ENCODE measurements at places on chromosomes 7 and 10.

GRCh38 chr7:29443552-29443951 lies 120.1 kb upstream of the PRR15 start:
- no peaks in the 10 kb centered on the region for H3K4me1 ChIP-seq
- H3K27me3 ChIP-seq, result no peaks in the 10 kb centered on the region
- no peak for DNase-seq

DNA sequence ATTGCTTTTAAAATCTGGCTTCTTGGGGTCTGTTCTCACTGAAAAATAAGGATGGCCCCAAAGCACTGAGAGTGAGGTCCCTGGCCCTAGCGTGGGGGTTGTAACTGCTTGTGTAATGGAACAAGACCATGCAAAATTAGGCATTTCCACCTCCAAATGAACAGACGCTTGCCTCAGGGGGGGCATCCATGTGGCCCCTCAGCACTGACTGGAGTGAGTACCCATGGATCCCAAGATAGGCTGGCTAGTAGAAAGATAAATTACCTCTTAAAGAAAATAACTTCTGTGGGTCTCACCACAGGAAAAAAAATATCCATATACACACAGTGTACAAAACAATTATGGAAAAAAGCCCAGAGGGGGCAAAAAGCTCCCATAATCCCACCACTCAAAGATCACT lies 15.2 kb upstream of the CPA1 start:
- no peaks in the 10 kb centered on the region for H3K27me3 ChIP-seq
- H3K4me3 ChIP-seq, result no peak overlapping the region
- no peaks in the 10 kb centered on the region for H3K36me3 ChIP-seq
- H3K4me1 ChIP-seq, result peaks cover 6% of the 10 kb centered on the region

GRCh38 chr7:132275416-132276233 lies 300.6 kb downstream of the PLXNA4 start:
- no peak overlapping the region for H3K4me3 ChIP-seq
- H3K27ac ChIP-seq, result no peak overlapping the region
- no peak for DNase-seq
- no peaks in the 10 kb centered on the region for H3K4me1 ChIP-seq

DNA sequence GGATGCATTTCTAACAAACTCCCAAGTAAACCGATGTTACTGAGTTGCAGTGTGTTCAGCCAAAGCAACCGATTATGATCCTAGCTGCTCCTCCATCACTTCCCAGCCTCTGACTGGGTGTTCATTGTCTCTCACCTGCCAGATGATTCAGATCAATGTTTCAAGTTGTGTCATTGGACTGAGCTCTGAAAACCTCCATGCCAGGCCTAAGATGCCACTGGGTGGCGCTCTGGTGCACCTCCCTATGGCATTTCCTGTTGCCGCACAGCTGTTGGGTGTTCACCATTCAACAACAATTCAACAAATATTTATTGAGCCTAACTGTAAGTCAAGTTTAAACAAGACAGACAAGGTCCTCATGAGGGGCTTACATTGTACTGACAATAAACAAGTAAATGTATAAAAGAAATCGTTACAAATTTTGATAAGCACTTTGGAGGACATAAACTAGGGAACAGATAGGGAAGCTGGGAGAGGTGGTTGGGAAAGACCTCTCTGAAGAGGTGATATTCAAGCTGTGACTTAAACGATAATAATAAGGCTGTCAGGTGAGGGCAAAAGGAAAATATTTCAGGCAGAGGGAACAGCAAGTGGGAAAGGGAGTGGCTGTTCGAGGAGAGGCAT lies 22.8 kb downstream of the RGR start:
- DNase-seq, result peak; percentile 67
- H3K4me1 ChIP-seq, result peaks cover 14% of the 10 kb centered on the region
- no peaks in the 10 kb centered on the region for H3K36me3 ChIP-seq

DNA sequence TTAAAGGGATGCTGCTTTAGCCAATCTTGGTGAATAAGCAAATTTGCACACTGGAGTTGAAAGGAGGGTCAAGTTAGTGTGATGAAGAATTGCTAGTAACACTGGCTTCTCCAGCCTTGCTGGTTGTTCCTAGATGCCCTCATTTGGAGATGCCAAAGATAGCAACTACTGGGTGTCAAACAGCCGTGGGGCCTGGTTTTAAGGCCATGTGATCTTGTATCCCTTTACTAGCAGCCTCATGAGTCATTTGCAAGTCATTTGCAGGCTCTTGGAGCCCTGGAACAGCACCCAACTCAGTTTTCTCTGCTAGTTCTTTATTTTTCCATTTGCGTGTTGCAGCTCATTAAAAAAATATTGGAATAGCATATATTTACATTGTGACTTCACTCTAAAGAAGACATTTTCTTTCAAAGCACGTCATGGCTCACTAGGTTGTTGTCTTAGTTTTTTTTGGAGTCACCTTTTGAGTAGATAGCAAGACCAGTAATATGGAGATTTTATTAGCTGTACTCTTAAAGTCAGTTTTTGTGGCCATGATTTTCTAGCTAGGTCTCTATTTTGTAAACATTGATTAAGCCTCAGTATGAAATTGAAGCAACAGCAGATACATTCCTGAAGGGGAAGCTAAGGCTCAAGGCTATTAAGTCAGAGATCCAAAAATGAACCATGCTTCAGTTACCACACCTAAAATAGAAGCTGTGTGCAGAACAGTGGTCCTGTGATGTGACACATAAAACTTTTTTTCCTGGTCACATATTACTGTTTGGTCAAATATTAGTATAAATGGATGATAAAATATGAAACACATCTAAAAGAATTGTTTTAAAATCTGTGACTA lies 1.3 kb downstream of the LSMEM1 start:
- no peak overlapping the region for H3K4me3 ChIP-seq
- no peak overlapping the region for H3K27ac ChIP-seq
- H3K4me1 ChIP-seq, result peaks cover 31% of the 10 kb centered on the region
- no peak for DNase-seq

DNA sequence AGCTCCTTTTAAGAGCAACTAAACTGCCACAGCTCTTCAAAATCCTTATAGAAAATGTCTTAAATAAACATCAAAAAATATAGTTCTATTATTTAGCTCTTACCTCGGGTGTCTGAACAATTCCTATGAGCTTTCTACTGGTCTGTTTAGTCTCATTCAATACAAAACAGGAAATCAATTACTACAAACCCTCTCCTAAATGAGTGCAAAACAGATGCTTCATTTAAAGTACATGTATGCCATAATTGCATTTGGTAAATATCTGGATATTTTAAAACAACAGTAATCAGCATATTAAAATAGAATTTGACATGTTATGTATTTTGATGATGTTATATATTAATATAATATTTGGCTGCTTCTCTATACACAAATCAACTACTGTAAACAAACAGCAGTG lies 38.5 kb upstream of the MTPN start:
- no peak overlapping the region for H3K4me3 ChIP-seq
- no peaks in the 10 kb centered on the region for H3K36me3 ChIP-seq
- H3K27me3 ChIP-seq, result no peaks in the 10 kb centered on the region
- no peak overlapping the region for H3K27ac ChIP-seq
- H3K4me1 ChIP-seq, result no peaks in the 10 kb centered on the region

- H3K27ac ChIP-seq, result no peak overlapping the region
- DNase-seq, result no peak
- no peaks in the 10 kb centered on the region for H3K27me3 ChIP-seq
Observed at GRCh38 chr7:117621075-117621618, 141.3 kb downstream of the CFTR start.

GRCh38 chr10:8531116-8531515 lies 476.6 kb downstream of the GATA3 start:
- no peaks in the 10 kb centered on the region for H3K36me3 ChIP-seq
- no peak overlapping the region for H3K4me3 ChIP-seq
- DNase-seq, result no peak

DNA sequence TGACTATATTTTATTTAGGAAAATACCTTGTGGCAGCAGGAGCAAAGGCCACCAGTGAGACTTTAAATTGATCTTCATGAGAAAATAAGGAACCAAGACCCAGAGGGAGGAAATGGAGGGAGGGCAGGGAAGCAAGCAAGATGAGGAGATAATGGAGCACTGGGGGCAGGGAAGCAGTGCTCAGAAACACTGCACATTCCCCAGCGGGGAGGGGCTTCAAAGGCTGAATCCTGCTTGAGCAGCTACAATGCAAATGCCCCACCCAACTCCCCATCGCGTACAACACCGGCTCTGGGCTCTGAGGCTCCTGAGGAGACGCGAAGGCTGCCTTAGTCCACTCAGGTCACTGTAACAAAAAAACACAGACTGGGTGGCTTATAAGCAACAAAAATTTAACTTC lies 503.8 kb downstream of the GRID1 start:
- DNase-seq, result no peak
- H3K27ac ChIP-seq, result no peak overlapping the region
- no peaks in the 10 kb centered on the region for H3K27me3 ChIP-seq
- H3K4me3 ChIP-seq, result no peak overlapping the region
- no peaks in the 10 kb centered on the region for H3K36me3 ChIP-seq

- no peaks in the 10 kb centered on the region for H3K36me3 ChIP-seq
- H3K27me3 ChIP-seq, result peaks cover 2% of the 10 kb centered on the region
- H3K4me1 ChIP-seq, result peaks cover 30% of the 10 kb centered on the region
- no peak for DNase-seq
Observed at GRCh38 chr10:100341953-100342626, 4.9 kb upstream of the SCD start.

- H3K27ac ChIP-seq, result no peak within 1 kb of the TSS
- peaks cover 100% of the 10 kb centered on the region for H3K27me3 ChIP-seq
- peak within 1 kb of the TSS; percentile 28 for H3K4me3 ChIP-seq
Observed at GRCh38 chr7:122304319-122304975, at the start of gene FEZF1. FEZF1 (minus strand) TSS chr7:122304750; CDS start chr7:122304437, 313 bp downstream.

DNA sequence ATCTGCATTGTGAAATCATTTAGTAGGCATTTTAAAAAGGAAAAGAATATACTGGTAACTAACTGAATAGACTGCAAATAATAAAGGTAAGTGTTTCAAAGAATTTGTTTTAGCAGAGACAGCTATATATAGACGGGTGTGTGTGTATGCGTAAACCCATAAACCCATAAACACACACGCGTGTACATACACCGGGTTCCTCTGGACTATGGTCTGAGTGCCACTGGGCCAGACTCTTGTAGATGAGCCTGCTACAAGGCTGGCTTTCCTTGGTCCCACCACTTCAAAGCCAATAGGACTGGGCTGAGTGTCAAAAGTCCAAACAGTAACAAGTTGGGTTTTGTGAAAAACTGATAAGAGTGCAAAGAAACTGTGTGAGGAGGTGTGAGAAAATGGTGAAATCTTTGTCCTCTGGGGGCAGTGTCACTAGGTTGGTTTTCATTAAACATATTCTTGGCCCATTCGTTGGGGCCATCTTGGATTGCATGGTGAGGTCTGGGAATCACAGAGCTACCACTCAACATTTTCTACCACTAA lies 39.8 kb downstream of the GNA12 start:
- no peak overlapping the region for H3K27ac ChIP-seq
- H3K4me1 ChIP-seq, result peaks cover 44% of the 10 kb centered on the region
- no peak for DNase-seq

- H3K27ac ChIP-seq, result no peak overlapping the region
- H3K36me3 ChIP-seq, result peaks cover 78% of the 10 kb centered on the region
- DNase-seq, result no peak
- H3K4me1 ChIP-seq, result peaks cover 16% of the 10 kb centered on the region
- H3K27me3 ChIP-seq, result no peaks in the 10 kb centered on the region
Observed at GRCh38 chr7:5647816-5648215, 133.6 kb downstream of the RNF216 start.

- DNase-seq, result no peak
- H3K4me3 ChIP-seq, result no peak overlapping the region
- peak overlapping the region; percentile 47 for H3K27ac ChIP-seq
- H3K4me1 ChIP-seq, result peaks cover 63% of the 10 kb centered on the region
- peaks cover 5% of the 10 kb centered on the region for H3K36me3 ChIP-seq
- H3K27me3 ChIP-seq, result no peaks in the 10 kb centered on the region
Observed at GRCh38 chr10:102785818-102786217, 42.1 kb downstream of the WBP1L start.

- H3K4me1 ChIP-seq, result peaks cover 11% of the 10 kb centered on the region
- no peak overlapping the region for H3K27ac ChIP-seq
- H3K36me3 ChIP-seq, result no peaks in the 10 kb centered on the region
- no peaks in the 10 kb centered on the region for H3K27me3 ChIP-seq
Observed at GRCh38 chr10:14688606-14689005, 86.1 kb downstream of the FAM107B start.

DNA sequence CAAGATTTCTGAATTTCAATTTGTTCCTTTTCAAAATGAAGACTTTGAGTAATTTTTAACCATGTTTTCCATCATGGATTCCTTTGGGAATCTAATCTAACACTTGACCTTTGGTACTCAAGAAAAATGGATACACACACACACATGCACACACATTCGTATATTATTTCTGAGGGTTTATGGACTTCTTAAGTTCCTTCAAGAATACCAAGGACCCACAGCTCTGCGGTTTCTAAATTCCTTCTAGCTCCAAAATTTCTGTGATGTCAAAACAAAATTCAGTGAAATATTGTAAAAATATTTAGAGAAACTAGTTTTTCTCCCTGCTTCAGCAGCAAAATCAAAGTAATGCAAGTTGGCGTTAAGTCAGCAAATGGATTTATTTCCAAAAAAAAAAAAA lies 98.3 kb upstream of the FAM13C start:
- no peaks in the 10 kb centered on the region for H3K27me3 ChIP-seq
- no peaks in the 10 kb centered on the region for H3K36me3 ChIP-seq
- no peak overlapping the region for H3K4me3 ChIP-seq
- no peaks in the 10 kb centered on the region for H3K4me1 ChIP-seq
- no peak overlapping the region for H3K27ac ChIP-seq

GRCh38 chr7:130273081-130273932 lies 6.6 kb downstream of the CPA2 start:
- DNase-seq, result no peak
- H3K27ac ChIP-seq, result no peak overlapping the region
- peak overlapping the region; percentile 31 for H3K4me3 ChIP-seq
- H3K36me3 ChIP-seq, result no peaks in the 10 kb centered on the region
- peaks cover 11% of the 10 kb centered on the region for H3K4me1 ChIP-seq
- peaks cover 3% of the 10 kb centered on the region for H3K27me3 ChIP-seq

DNA sequence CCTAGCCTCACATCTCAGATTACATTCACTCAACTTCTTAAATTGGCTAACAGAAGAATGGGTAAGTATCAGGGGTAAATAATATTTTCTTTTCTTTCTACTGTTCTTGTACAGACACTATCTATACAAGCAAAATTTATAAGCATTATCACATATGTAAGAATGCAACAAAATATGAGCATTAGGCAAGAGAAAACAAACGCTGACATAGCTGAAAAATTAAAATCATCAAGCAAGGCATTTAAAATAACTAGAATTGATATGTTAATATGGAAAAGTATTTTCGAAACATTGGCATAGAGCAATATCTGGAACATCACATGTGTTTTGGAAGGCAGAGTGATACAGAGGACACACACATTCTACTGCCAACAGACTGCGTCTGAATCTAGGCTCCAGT lies 1175.3 kb upstream of the LRRN3 start:
- no peaks in the 10 kb centered on the region for H3K36me3 ChIP-seq
- no peaks in the 10 kb centered on the region for H3K27me3 ChIP-seq
- H3K4me3 ChIP-seq, result no peak overlapping the region
- no peaks in the 10 kb centered on the region for H3K4me1 ChIP-seq

- H3K4me3 ChIP-seq, result no peak overlapping the region
- DNase-seq, result no peak
Observed at GRCh38 chr7:33671531-33672262, 233.6 kb upstream of the BMPER start.

GRCh38 chr7:19561121-19561805 lies 147.6 kb downstream of the POLR1F start:
- H3K27me3 ChIP-seq, result no peaks in the 10 kb centered on the region
- H3K4me3 ChIP-seq, result no peak overlapping the region
- H3K36me3 ChIP-seq, result no peaks in the 10 kb centered on the region
- H3K27ac ChIP-seq, result no peak overlapping the region

GRCh38 chr10:58886406-58886805 lies 290.0 kb upstream of the PHYHIPL start:
- DNase-seq, result no peak
- no peaks in the 10 kb centered on the region for H3K36me3 ChIP-seq
- H3K27ac ChIP-seq, result no peak overlapping the region
